ENCODE measurements at places on chromosomes 1 and 21.

DNA sequence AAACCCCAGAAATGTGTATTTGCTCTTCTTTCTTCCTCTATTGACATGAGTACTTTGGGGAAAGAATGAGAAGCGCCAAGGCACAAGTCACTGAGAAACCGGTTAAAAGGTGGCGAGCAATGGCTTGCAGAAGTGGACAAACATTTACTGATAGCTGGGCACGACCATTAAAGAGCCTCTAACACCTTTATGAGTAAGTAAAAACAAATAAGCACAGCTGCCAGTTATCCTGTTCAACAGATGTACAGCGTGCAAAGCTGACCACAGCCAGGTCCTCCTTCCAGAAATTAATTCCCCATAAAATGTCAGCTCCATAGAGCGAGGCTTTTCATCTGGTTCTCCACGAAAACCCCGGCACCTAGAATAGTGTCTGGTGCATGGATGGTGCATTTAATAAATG is 72.7 kb downstream of the CAPZB start:
- no peak for DNase-seq

GRCh38 chr1:55536545-55536865 is 321.3 kb upstream of the USP24 start:
- DNase-seq, result no peak

DNA sequence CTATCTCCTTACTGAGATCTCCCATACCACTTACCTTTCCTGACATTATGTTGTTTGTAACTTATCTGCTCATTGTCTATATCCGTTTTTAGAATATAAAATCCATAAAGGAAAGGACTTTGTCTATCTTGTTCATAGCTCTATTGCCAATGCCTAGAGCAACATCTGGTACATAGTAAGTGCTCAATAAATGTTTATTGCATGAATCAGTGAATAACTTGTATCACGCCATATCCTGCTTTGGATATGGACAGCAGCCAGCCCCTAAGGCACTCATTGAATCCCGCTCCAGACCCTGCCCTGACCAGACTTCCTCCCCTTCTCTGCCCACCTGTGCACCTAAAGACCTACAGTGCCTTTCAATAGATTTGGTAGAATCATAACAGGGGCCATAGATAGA is 298.1 kb upstream of the PLXNA2 start:
- DNase-seq, result no peak

- peak; percentile 87 for DNase-seq
Observed at GRCh38 chr1:155323729-155324036, 3.0 kb downstream of the RUSC1 start.

- DNase-seq, result peak; percentile 92
Observed at GRCh38 chr1:212218911-212219310, 66.3 kb upstream of the PPP2R5A start.

DNA sequence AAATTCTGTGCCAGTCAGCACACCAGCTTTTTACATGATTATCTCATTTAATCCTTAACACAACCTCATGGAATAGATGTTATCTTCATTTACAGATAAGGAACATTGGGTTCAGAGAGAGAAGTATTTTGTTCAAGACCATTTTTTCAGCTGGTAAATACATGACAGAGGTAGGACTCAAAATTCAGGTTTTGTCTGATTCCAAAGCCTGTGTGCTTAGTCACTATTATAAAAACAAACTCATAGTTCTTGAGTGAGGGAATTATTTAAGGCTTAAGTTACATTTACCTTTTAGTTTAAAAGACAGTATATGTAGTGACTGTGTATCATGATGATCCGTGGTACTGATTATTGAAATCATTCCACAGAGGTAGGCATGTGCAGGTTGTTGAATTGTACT is 125.2 kb downstream of the MAGI3 start:
- no peak for DNase-seq

DNA sequence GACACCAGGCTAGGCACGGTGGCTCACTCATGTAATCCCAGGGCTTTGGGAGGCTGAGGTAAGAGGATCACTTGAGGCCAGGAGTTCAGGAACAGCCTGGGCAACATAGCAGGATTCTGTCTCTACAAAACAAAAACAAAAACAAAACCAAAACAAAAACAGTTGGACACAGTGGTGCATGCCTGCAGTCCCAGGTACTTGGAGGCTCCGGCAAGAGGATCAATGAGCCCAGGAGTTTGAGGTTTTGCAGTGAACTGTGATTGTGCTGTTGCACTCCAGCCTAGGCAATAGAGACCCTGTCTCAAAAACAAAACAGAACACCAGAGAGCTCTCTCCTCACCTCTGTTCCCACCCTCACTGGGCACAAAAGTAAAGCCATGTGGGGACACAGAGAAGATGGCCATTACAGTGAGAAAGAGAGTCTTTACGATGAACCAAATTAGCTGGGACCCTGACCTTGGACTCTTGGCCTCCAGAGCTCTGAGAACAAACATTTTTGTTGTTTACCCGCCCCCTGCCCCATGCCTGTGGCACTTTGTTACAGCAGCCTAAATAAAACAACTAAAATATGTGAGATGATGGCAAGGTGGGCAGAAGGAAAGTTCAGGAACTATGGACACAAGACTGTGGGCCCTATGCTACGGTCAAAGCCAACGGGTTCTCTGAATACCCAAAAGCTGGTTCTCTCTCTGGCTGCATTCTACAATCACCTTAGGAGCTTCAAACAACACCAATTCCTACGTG is 9.8 kb downstream of the NADK start:
- no peak for DNase-seq

DNA sequence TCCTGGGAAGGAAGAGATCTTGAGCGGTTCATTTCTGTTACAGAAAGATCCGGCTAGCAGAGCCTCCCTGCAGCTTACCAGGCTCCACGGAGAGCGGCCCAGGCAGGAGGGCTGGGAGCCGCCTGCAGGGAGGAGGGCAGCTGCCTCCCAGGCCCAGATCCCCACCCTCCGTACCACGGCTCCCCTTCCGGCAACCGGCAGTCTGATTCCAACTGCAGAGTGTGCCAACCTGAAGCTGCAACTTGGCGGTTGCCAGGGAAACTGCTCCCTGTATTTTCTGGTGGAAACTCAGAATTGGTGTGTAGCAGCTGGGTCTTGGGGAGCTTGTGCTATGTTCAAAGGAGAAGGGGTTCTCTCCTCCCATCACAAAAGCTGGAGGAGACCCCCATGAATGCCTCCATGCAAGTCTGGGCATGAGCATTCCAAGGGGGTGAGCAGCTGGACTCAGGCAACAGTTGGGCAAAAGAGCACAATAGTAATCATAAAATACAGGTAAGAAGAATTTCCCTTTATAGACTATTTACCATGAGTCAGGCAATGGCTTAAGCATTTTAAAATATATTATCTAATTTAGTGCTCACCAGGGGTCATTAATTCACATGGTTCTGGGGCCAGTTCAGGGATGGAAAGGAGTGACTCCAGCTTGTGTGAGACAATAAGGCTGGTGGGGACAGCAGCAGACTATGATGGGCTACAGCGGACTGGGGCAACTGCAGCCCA is 46.1 kb upstream of the KAZN start:
- no peak for DNase-seq

DNA sequence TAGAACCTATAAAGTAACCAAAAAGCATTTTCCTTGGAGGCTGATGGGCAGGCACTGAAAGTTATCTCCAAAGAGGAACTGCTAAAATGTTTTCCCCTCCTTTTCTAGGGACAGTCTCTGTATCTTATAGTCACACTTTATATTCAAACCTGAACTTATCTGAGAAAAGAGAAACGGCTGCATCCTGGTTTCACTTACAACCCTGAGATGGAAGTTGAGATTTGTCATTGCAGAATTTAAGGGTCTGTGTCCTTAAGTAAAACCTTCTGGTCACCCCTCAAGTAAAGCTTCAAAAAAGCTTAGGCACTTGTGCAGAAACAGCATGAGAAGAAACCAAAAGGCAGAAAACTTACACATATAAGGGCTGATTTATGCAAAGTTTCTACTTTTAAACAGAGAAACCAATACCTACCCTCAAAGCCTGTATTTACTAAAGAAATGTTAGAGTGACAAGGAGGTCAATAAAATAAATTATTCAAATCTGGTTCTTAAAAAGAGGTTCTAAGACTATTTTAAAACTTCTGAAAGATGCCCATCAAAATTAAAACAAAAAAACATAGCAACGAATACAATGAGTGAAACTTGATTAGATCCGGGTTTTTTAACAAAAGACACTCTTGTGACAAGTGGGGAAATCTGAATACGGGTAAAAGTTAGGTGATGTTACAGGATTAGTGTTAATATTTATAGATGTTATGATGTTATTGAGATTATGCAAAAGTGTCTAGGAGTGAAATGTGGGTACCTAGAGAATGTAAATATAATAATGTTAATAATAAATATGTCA is 9.9 kb downstream of the CD58 start:
- no peak for DNase-seq

DNA sequence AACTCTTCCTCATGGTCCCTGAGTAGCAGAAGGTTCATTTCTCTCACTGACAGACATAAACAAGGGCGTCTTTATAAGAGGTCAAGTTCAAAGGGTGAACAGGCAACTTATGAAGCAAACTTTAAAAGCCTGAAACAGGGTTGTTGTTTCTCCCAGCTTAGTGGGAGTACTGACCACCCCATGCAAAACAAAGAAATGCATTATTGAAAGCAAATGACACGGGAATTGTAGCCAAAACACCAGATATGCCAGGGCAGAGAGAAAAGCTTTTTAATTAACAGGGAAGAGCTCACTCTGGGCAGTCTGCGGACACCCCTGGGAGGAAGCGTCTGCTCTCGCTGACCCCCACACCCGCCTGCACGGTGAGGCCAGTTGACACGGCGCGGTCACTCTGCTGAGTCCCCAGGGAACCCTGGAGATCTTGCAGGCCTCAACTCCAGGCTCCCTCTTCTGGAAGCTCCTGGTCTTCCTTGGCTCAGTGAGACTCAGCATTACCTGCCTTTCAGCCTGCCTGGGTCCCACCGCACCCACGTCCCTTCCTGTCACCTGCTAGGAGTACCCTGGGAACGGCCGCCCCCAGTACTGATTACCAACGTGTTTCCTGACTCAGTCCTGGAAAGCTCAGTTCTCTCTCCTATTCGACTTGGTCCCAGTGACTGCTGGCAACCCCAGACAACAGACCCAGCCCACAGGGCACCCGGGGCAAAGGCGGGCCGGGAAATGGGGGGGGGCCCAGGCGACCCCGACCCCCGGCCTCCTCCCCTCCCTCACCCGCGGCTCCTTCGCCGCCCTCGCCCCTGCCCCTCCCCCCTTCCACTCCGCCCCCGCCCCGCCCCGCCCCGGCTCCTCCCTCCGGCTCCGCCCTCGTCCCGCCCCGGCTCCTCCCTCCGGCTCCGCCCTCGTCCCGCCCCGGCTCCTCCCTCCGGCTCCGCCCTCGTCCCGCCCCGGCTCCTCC is 972 bp downstream of the CFAP410 start:
- DNase-seq, result peak; percentile 29

- DNase-seq, result peak; percentile 70
Observed at GRCh38 chr1:247415423-247416361, at the start of gene NLRP3. Gene NLRP3, plus strand, starts transcription at chr1:247416173. Its CDS starts 2,628 bp downstream, at chr1:247418801.

- DNase-seq, result no peak
Observed at GRCh38 chr1:155085504-155086127, 7.0 kb downstream of the EFNA3 start.

- no peak for DNase-seq
Observed at GRCh38 chr1:192140382-192140781, 17.9 kb upstream of the RGS18 start.

DNA sequence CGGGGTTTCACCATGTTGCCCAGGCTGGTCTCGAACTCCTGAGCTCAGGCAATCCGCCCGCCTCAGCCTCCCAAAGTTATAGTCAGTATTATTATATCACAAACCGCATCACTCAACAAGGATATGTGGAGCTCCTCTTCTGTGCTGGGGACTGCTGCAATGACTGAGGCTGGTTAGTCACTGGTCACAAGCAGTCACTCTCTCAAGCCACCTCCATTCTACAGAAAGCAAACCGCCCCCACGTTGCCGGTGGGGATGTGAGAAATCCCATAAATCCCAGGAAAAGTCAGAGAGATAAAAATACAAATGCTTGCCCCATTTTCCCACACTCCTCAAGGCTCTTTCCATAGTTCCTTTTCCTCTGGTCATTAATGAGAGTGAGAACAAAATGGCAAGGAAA is 155.7 kb downstream of the ADSS2 start:
- DNase-seq, result no peak

GRCh38 chr1:162856260-162856659 is 4.7 kb downstream of the CCDC190 start:
- peak; percentile 94 for DNase-seq

GRCh38 chr1:57707631-57708030 is 283.8 kb upstream of the DAB1 start:
- DNase-seq, result no peak

GRCh38 chr1:185973645-185974044 is 239.5 kb downstream of the HMCN1 start:
- DNase-seq, result peak; percentile 92

- peak; percentile 100 for DNase-seq
Observed at GRCh38 chr1:181112071-181112929, 23.8 kb downstream of the IER5 start.

DNA sequence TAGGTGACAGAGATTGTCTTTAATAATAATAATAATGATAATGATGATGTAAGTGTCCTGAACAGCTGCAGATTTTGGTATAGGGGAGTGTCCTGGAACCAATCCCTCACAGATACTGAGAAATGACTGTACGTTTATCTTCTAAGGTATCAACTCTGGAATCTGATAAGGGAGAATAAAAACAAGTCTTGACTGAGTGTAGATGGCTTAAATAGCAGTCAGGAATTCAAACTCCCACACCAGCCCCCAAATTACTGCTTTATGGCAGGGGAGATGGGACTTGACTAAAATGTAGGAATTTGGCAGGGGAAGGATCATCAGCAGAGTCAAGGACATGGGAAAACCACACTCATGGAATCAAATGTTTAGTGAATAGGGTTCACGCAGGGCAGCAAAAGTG is 6.1 kb upstream of the VHLL start:
- DNase-seq, result peak; percentile 70

- DNase-seq, result peak; percentile 39
Observed at GRCh38 chr1:204583909-204584632, 67.9 kb downstream of the MDM4 start.

DNA sequence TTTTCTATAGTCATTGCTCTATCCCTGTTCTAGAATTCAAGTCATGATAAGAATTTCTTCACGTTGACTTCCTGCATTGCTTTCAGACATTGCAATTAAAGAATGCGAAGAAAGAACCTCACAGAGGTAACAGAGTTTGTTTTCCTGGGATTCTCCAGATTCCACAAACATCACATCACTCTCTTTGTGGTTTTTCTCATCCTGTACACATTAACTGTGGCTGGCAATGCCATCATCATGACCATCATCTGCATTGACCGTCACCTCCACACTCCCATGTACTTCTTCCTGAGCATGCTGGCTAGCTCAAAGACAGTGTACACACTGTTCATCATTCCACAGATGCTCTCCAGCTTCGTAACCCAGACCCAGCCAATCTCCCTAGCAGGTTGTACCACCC is 10.6 kb downstream of the APCS start:
- peak; percentile 98 for DNase-seq

All from amniotic epithelial cell (primary cell).